ENCODE measurements at places on chromosomes 13 and 19.

- DNase-seq: no peak
Measured at GRCh38 chr19:57620673-57621348, 6.8 kb downstream of the ZNF134 start.

GRCh38 chr13:47598340-47598911, 402.6 kb downstream of the SUCLA2 start:
- no peak for DNase-seq

- no peak for DNase-seq
Measured at GRCh38 chr13:95745289-95745688, 68.3 kb downstream of the DNAJC3 start.

DNA sequence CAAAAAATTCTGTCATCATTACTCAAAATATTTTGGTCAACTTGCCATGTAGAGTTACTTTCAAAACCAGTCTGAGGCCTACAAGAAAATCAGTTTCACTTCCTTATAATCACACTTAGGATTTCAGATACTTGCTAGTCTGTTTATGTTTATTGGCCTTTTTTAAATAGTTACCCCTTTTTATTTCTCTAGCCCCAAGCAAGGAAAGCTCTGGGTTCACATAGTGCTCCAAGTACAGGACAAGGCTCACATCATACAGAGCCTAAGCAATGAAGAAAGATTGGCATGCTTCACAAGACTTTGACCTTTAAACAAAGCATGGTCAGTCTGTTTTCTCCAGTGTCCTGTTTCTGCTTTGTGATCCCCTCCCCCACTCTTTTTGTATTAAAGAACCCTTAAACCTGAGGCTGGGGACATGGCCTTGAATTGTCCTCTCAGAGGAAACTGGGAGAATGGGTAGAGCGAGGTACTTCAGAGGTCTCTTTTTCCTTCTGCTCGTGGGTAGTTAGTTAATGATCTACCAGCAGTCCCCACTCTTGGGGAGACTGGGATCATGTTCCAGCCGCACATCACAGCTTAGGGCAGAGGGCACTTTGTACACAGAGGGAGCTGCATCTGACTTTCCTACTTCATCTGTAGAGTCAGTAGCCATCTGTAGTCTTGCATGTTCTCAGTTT, 30.7 kb downstream of the CEACAM1 start:
- DNase-seq: no peak

DNA sequence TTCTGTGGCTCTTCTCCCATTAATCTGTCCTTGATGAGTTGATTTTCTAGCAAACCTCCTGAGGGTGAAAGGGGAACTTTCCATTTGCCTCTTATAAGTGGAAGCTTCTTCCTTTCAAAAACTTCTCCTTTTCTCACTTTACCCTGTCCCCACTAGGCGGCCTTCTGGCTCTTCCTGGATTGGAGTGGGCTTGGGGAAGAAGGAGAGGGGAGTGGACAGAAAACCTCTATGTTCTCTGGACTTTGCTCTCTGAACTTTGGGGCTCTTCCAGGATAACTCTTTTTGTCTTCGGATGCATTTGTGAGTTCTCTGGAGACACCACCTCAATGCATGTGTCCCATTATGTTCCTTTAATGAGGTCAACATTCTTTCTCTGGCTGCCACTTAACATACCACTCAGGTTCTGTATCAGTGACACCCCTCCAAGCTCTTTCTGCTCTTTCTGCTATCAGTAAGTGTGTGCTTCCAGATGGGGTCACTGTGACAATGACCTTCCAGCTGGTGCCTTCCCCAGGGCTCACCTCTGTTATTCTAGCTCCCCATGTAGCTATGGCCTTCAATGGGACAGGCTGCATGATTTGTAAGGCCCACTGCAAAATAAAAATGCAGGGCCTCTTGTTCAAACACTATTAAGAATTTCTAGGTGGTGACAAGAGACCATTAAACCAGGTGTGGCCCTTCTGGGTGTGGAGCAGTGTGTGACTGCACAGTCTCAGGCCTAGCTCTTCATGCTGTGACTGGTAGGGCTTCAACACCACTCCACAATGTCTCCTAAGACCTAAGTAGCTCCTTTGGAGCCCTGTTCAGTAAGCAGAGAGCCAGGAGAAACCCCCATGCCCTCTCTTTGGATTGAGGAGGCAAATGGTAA, 389.2 kb downstream of the EFNB2 start:
- DNase-seq: no peak

DNA sequence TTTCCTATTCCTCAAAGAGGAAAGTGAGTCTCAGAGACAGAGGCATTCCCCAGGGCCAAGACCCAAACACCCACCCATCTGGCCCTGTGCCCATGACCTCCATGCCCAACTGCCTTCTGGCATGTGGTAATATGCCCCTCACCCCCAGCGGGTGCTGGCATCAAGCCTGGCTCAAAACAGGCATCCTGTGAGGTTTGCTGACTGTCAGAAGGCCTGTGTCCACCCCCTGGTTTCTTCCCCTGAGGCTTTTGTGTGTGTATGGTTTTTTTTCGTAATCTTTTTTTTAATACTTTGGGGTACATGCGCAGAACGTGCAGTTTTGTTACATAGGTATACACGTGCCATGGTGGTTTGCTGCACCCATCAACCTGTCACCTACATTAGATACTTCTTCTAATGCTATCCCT, 7.6 kb upstream of the KANK2 start:
- no peak for DNase-seq

DNA sequence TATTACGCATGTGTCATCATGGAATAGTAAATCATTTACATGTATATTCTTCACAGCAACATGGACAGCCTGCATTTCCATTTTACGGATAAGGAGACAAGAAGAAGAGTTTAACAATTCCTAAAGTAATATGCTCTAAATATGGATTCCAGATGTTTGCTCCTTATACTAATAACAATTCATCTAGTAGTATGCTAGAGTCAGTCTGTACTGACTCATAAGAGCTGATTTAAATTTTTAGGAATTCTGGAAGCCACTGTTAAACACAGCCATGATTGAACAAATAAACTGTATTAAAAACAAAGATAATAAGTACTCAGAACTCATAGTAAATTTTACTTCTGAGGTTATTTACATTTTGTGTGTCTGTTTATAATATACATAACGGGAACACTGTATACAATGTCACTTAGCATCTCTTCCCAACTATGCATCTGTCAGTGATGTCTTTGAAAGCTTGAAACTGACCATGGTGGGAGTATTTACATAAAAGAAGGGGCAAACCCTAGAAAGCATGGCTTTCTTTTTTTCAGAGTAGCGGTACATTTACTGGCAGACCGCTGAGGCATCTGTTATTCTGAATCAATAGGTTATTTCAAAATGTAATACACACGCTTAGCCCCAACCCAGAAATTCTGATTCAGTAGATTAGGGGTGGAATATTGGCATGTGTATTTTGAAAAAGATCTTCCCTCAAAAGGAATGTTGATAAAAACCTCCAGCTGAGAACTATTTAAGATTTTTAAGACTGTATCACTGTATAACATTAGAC, 12.9 kb downstream of the ZC3H13 start:
- no peak for DNase-seq

DNA sequence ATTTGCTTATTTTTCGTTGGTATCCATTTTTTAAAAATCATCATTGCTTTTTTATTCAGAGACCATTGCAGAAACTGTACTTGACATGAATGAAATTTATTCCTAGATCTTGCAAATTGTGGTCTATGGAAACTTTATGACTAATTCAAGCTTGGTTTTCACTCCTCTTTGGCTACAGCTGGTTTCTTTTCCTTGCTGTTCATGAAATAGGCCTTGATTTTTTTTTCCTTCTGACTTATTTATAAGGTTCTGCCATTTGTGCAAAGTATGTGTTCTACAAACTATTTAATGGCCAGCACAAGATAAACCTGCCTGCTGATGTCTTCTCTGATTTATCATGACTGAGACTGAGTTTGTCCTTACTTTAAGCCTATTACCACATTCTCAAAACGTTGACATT, 764.0 kb upstream of the SLITRK5 start:
- no peak for DNase-seq

- DNase-seq: no peak
Measured at GRCh38 chr19:49921871-49922795, 6.9 kb upstream of the ATF5 start.
